ENCODE measurements at places on chromosomes 6 and 20.

GRCh38 chr6:138944412-138944811 lies 43.6 kb downstream of the REPS1 start:
- no peak for DNase-seq

DNA sequence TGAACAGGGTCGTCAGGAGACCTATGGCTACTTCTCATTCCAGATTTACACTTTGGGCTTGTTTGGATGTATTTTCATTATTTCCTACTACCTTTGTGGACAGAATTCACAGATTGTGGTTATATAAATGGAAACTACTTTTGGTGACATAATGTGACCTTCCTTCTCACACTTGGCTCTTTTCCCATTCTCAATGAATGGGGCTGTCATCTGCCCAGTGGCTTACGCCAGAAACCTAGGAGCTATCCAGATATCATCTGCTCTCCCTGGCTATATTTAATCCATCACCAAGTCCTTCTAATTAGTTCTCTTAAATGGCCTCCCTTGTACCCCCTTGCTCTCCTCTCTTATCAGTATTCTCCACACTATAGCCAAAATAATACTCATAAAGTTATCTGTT lies 1606.8 kb downstream of the KHDRBS2 start:
- no peak for DNase-seq

DNA sequence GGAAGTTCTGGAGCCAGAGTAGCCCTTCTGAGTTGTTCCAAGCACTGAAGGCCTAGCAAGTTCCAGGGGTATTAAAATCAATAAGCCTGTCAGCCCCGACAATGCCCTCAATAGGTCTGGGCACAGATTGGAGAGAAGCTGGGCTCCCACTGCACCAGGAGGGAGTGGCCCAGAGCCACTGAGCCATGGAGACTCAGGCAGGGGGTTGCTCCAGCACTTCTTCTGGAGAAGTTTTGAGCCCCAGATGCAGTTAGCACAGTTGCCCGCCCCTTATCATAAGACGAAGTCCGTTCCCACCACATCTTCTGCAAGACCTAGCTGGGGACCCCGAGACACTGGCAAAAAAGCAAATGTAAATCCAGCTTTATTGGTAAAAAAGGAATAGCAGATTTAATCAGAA lies 13.0 kb downstream of the DEFB132 start:
- DNase-seq, result no peak

DNA sequence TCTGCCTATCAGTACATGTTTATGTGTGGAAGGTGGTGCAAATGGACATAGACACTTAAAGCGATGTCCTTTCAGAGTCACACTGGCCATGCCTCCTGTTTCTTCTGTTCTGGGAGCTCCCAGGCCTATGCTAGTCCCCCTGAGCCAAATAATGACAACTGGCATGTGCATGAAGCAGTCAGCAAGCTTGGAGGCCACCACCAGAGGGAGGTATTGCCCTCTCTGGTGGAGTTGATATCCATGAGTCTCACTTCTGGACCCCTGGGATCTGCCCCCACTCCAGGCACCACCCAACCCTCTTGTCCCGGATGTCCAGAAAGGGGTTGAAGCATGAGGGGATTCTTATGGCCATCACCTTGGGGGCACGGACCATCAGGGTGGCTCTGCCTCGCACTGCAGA lies 172.2 kb downstream of the AIG1 start:
- DNase-seq, result no peak

GRCh38 chr20:11651138-11651537 lies 266.6 kb upstream of the BTBD3 start:
- DNase-seq, result no peak

GRCh38 chr6:31540640-31541039 lies 1.2 kb downstream of the DDX39B start:
- no peak for DNase-seq

GRCh38 chr20:32205843-32206759 lies 1.4 kb downstream of the PLAGL2 start:
- DNase-seq, result no peak

GRCh38 chr6:4906293-4907276 lies 97.3 kb downstream of the RPP40 start:
- no peak for DNase-seq

GRCh38 chr6:54846857-54847674 lies 495 bp downstream of the FAM83B start:
- no peak for DNase-seq

DNA sequence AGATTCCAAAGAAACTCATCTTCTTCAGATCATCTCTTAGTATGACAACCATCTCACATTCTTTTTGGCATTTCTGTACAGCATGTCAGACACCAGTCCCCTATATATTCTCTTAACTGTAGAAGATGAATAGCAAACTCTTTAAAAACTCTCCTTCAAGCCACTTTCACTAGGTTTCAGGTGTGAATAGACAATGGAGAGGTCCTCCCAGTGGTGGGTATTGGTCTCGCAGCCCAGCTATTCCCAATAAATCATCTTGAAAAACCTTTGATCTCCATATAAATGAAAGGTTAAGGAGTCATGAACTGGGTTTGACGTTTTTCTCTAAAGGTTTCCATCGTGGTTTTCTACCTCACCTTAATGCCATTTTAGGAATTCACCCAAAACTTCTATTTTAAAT lies 180.0 kb downstream of the GJA1 start:
- DNase-seq, result no peak

GRCh38 chr6:109351231-109352130 lies 30.8 kb downstream of the CD164 start:
- DNase-seq, result no peak

DNA sequence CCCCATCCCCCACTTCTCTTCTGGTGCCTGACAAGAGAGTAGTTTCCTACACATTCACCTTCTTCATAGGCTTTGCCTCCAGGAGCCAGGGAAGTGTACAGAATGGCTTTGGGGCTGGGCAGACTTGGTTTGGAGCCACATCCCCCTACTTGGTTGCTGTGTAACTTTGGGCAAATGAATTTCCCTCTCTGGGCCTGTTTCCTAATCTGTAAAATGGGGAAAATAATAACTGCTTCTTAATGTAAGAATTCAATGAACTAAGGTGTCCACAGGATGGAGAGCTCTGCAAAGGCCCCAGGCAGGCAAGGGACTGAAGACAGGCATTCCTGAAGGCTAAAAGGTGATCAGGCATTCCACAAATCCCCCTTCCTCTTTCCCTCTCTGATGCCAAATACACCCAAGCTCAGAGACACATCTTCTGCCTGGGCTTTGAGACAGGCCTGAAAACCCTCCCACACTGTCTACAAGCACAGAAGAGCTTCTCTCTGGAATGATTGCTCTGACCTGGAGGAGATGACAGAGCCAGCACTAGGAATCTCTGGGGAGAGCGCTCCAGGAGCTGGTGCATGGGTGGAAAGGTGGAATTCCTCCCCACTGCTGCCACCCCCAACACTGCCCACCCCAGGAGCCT lies 6.9 kb upstream of the C20orf203 start:
- DNase-seq, result no peak
